CD4-positive, alpha-beta T cell (primary cell): ENCODE measurements at places on chromosomes 7 and 10.

- no peak for DNase-seq
Measured at GRCh38 chr10:3056280-3057037, 10.9 kb upstream of the PFKP start.

DNA sequence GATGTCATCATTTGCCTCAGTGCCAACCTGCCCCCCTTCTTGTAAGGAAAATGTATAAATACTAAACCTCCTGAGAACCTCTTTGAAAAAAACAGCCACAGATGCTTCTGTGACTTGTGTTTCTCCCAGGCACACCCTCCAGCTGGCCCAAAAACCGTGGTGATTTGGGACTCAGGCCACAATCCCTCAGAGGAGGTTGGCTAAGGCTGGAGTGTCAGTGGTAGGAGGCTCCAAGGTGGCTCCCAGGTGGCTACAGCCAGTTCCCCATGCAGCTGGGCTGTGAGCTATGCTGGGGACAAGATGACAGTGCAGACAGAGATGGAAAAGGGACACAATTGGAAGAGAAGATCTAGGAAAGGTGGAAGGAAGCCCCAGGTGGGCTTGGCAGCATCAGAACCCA is 104.7 kb downstream of the CPXM2 start:
- DNase-seq = no peak

- DNase-seq = no peak
Measured at GRCh38 chr7:24732646-24733413, 24.4 kb downstream of the GSDME start.

GRCh38 chr7:74009719-74010118 is 18.3 kb upstream of the ELN start:
- no peak for DNase-seq

DNA sequence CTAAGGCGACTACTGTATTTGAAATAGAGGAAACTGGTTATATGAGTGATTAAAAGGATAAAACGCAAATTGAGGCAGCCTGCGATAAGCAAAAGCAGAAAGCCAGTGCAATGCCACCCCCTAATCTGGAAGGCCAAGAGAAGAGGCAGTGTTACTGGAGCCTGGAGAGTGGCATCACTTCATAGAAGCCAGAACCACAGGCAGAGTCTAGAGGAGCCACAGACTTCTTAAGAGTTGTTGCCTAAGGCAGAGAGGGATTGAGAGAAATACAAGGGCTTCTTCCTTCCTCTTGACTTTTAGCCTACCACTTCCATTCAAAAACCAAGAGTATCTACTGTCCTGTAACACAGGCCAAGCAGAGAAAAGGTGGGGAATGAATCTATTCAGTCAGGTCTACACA is 94.9 kb upstream of the SKAP2 start:
- DNase-seq = no peak
